CD4-positive, alpha-beta memory T cell (primary cell): ENCODE measurements at places on chromosomes 7 and 10.
A peak's percentile ranks its signal among the peaks of the same experiment; 100 is the strongest.

- no peak for DNase-seq
Observed at GRCh38 chr7:75694638-75695399, 43.9 kb downstream of the HIP1 start.

GRCh38 chr10:123967626-123968243 is 76.1 kb upstream of the CPXM2 start:
- peak; percentile 11 for DNase-seq

DNA sequence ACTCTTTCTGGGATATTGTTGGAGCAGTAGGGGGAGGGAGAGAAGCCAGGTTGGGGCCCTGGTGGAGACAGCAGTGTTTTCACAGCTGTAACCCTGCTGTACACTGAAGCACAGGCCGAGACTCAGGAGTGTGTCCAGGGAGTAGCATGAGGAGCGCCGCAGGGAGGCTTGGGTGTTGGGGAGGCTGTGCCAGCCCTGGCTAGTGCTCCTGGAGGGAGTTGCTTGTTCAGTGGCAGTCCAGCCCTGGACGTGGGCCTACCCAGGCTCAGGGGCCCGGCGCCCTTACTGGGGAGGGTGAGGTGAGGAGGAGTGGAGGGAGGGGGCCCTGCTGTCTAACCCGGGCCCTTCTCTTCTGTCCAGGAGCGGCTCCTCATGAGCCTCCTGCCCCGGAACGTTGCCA is 35.9 kb downstream of the ADCY1 start:
- DNase-seq: no peak

GRCh38 chr7:78080241-78080640 is 281.7 kb downstream of the PHTF2 start:
- no peak for DNase-seq

DNA sequence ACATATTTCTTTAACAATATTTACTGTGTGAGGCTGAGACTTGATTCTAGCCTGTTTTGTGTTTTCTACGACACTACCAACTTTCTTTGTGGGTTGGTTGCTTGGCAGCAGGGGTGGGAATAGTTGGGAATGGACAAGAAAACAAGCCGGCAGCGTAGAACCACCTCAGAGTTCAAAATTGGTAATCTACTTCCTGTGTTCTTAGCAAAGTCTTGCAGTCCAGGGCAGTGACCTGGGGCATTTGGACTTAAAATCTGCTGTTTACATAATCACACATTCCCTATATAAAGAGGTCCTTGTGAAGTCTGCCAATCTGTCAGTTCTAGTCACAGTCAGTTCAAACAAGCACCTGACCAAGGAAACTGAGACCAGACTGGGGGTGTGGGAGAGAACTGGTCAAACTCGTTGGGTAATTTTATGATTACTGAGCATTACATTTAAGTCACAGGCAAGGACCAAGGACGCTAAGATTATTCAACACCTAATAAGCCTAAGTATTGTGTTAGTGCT is 167.9 kb downstream of the CPEB3 start:
- no peak for DNase-seq

GRCh38 chr7:3068530-3068929 is 24.9 kb upstream of the CARD11 start:
- DNase-seq: peak; percentile 58

- no peak for DNase-seq
Observed at GRCh38 chr7:135316648-135317313, 83.1 kb downstream of the STRA8 start.

DNA sequence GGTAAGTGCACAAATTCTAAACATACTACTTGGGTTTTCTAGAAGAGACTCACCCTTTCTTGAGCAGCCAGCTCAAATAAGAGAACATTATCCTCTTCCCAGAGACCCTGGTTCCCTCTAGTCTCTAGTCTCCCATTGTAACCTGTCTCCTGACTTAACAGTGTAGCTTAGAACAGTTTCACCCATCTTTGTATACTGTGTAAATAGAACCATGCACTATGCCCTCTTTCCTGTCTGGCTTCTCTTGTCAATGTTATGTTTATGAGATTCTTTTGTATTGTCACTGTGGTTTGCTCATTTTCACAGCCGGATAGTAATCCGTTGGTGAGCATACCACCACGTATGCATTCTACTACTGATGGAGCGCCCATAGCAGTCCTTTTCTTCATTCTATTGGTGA is 227.4 kb upstream of the PLPP4 start:
- no peak for DNase-seq

GRCh38 chr10:69220041-69220451 is at the start of gene HKDC1:
TSS of gene HKDC1 (plus strand) at chr10:69220332. CDS start at chr10:69220436, 104 bp downstream.
- DNase-seq: no peak

- no peak for DNase-seq
Observed at GRCh38 chr7:37831244-37831643, 17.2 kb upstream of the NME8 start.

DNA sequence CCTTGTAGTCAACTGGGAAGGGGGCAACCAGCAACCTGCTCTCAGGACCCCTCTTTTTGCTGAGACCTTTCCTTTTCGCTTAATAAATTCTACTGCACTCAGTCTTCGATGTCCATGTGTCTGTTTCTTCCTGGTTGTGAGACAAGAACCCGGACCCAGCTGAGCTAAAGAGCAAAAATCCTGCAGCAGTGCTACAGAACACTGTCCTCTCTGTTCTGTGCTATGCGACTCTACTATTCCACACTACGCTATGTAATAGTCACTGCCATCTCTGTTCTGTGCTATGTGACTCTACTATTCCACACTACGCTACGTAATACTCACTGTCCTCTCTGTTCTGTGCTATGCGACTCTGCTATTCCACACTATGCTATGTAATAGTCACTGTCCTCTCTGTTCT is 34.3 kb downstream of the DIP2C start:
- DNase-seq: no peak

GRCh38 chr7:93375603-93376002 is 143.4 kb downstream of the VPS50 start:
- no peak for DNase-seq

GRCh38 chr10:57891201-57892006 is 376.3 kb downstream of the IPMK start:
- DNase-seq: no peak

- no peak for DNase-seq
Observed at GRCh38 chr7:17299483-17299991, 1.1 kb downstream of the AHR start.

GRCh38 chr10:131933696-131934086 is 32.9 kb downstream of the PPP2R2D start:
- no peak for DNase-seq

GRCh38 chr10:132665946-132666704 is 119.8 kb downstream of the NKX6-2 start:
- DNase-seq: no peak

DNA sequence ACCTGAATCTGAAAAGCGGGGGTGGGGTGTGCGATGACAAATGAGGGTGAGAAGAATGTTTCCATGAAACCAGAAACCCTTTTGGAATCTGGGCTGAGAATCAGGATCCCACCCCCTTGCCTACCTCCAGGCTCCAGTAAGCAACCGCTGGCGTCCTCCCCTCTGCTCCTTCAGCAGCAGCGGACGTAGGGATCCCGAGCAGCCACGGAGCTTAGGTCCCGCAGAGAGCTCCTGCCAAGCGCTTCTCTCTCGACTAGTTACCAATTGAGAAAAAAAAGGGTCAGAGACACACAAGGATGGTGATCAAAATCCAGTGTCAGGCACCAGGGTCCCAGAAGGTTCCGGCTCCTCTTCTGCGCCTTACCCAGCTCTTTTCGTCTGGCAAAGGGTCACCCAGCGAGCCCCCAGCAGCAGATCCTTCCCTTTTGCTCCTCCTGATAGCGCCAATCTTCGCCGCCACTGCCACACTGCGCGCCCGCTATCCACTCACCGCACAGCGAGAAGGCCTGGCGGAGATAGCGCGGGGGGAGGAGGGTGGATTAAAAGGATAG is 733.5 kb downstream of the ZWINT start:
- DNase-seq: no peak

GRCh38 chr7:150973571-150974451 is 4.3 kb downstream of the KCNH2 start:
- peak; percentile 61 for DNase-seq

GRCh38 chr10:15155978-15156656 is 12.4 kb downstream of the NMT2 start:
- no peak for DNase-seq

GRCh38 chr10:85284778-85285770 is 956.7 kb downstream of the CCSER2 start:
- DNase-seq: no peak

- no peak for DNase-seq
Observed at GRCh38 chr10:30822693-30823465, 193.3 kb upstream of the LYZL2 start.

DNA sequence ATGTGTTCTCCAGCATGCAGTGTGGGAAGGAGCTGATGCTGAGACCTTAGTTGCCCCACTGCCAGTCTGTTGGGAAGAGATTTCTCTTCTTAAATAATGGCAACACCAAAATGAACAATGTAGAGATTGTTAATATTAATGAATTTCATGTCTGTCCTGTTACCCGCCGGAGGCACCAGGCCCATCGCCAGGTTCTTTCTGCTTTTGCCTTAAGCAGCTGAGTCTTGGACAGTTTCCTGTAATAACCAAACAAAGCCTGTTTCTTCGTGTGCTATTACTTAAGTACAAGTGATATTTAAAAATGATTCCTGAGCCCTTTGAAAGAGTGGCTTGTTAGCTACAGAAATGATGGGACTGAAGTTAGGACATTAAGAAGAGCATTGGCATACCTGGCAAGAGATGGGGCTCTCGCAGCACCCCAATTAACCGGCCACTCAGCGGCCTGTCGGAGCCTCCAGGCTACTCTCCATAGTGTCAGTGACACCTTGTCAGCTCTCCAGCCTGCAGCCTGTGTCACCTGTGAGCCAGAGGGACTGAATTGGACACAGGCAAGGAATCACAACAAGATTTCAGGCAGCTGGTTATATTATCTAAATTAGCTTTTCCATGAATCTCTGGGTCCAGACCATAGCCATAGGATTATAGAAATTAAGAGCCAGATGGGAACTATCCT is 142.0 kb downstream of the CELF2 start:
- DNase-seq: no peak

DNA sequence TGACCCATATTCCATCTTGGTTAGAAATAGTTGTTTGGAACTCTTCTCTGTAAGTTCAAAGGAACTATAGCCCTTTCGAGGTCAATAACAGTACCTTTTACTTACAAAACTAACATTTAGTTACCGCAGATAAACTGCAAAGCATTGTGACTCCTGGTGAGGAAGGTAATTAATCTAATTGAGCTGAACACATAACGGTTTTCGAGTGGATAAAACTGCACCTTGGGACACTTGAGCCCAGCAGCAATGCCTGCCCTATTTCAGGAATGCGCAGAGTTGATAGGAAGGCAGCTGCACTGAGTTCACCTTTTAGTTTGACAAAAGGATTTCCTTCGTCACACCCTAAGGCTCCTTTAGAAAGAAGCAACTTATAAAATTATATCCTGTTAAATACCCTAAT is 75.4 kb downstream of the JAZF1 start:
- DNase-seq: no peak

DNA sequence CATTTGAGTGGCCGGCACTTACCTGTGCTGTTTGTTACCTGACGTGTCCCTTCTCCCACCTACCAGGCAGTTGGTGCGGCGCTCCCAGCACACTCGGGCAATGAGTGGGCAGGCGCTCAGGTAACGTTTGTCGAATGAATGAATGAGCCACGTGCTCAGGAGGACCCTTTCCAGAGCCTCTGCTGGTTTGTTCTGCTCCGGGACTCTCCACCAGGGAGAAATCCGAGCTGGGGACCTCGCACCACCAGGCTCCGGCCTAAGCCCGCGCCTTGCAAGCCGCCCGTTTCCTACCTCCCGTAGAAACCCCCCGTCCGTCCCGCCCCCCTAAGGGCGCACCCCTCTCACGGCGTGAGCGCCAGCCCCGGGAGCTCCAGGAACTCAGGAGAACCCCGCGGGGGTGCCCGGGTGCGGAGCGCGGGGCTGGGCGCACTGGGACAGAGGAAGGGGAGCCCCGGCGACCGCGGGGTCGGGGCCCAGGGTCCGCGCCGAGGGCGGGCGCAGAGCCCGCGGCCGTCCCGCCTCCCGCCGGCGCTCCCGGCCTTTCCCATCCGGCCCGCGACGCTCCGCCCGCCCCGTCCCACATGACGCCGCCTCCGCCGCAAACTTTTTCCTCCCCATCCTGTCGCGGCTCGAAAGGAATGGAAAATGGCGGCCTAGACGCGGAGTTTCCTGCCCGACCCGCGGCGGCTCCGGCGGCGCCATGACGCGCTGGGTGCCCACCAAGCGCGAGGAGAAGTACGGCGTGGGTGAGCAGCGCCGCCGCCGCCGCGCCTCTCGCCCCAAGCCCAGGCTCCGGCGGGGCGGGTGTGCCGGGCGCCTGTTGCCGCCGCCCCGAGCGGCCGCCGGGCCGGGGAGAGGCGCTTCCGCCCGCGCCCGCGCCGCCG is at the start of gene DOCK1:
Gene DOCK1 (plus strand): TSS at position 611 of the 884 bp plus-strand sequence. CDS start 90 bp downstream, at position 701.
- no peak for DNase-seq

DNA sequence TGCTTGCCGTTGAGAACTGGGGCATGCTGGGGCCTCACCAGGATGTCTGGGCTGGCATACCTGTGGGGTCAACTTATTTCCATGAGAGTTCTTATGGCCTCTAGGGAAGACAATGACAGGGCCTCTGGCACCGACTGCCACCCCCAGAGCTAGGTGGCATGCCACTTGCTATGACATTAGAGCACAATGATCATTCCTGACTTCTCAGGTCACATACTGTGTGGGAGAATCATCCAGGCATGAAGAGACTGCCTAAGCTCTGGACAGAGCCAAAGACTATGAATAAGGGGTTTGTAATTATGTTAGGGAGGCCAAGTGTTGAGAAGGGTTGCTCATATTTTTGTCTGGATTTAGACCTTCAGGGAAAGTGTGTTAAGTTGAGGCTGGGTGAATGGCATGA is 97.5 kb downstream of the PTPN20 start:
- no peak for DNase-seq
